ENCODE measurements at places on chromosomes 2 and 18.

DNA sequence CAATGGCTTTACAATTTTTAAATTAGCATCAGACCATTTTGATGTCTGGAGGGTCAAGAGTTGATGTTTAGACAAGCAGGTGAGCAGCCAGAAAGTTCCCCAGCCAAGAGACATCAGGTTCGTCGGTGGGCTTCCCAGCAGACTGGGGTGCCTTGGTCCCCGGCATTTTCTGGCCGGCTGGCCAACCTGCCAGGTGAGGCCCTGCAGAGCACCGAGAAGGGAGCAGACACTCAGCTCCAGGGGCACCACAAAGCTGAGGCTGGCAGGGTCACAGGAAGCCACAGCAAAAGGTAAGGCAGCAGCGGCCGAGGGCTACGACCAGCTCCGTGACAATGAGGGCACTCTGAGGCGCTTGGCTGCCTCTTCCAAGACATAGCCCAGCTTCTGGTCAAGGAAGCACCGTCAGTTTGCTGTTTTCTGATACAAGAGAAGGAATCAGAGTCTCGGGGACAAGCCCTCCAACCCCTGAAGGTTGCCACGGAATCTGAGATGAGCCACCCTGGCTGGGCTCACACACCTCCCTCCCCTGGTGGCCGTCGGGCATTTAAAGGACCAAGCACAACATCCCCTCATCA, 229.0 kb downstream of the MGAT5 start:
- DNase-seq = no peak

DNA sequence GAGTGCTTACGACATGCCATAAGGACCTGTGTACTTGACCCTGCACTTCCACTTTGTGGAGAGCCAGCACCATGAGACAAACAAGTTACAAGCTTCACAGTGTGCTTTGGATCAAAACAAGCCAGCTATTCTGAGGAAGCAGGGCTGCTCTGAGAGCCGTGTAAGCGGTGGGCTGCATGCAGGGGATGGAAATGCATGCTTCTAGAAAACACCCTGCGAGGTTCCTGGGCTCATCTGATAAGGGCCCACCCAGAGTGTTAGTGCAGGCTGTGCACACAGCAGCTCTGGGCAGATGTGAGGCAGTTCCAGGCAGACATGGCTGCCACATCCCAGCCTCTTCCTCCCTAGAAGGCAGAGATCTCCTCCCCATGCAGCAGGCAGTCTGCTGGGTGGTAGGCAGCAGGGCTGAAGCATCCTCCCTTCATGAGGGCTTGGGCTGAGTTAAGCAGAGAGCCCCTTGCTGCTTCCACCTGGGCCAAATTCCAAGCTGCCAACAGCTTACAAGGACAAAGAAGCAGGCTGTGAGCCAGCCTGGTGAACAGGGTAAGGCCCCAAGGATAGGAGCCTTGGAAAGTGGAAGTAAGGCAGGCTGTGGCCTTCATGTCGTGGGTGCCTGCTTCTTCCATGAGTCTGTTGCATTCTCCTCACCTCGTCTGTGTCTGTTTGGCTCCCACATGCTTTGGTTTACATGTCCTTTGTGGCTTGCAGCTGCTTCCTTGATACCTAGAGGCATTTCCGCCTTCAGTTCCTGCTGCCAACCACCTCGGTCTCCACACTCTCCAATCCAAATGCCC, 7.7 kb downstream of the PSD4 start:
- no peak for DNase-seq

DNA sequence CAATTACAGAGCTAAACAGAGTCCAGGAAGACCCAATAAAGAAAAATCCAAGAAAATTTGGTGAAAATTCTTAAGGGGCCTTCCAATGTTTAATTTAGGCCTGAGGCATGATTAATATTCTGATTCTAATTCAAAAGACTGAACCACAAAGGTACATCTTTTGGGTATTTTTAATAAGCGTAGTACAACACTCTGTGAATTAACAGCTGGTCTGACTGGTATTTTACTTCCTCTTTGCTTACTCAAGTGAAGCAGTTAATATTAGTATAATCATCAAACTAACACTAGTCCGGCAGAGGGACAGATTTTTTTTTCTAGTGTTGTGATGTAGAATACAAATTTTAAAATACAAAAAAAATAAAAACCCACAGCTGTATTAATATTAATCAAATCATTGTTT, 652.9 kb downstream of the NR4A2 start:
- no peak for DNase-seq

DNA sequence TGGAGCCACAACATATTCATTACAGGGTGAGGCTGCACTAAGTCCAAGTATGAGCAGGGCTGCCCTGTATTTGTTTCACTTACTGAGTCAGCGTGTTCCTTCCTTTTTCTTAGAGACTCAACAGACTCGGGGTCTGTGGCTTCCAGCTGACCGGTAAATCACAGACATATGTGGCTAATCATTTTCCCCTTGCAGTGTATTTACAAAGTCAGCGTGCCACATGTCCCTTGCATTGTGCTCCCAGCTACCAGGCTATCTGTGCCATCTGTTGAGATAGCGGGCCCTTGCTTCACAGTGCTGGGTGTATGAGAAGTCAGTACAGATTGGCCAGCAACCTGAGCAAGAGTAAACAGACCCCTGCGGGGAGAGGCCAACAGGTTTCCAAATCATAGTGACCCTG, 254.3 kb downstream of the LRRTM1 start:
- DNase-seq = no peak

DNA sequence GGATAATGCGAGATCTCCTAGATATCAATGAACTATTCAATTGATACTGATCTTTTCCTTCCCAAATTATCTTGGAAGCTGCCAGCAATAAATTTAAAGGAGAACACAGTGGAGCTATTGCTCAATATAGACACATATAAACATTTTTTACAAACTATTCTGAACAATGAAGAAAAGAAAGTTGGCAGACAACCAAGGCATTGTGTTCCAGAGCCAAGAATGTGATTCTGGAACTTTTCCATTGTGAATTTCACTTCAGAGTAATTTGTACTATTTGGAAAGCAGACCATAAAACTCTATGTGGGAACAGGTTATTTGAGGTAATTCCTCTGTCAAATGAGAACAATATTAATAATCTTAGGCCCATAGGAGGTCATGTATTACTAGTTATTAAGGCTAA, 588.2 kb downstream of the IRS1 start:
- no peak for DNase-seq

All from stimulated activated naive CD4-positive, alpha-beta T cell treated with Interleukin-2 at 50 U/mL for 16 hours (primary cell).